ENCODE measurements at places on chromosomes 11 and 22.

DNA sequence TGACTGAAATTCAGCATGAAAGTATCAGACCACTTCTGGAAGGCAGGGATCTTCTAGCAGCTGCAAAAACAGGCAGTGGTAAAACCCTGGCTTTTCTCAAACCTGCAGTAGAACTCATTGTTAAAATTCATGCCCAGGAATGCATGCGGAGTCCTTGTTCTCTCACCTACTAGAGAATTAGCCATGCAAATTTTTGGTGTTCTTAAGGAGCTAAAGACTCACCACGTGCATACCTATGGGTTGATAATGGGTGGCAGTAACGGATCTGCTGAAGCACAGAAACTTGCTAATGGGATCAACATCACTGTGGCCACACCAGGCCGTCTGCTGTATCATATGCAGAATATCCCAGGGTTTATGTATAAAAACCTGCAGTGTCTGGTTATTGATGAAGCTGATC is 19.1 kb downstream of the ZBTB44 start:
- DNase-seq = no peak

DNA sequence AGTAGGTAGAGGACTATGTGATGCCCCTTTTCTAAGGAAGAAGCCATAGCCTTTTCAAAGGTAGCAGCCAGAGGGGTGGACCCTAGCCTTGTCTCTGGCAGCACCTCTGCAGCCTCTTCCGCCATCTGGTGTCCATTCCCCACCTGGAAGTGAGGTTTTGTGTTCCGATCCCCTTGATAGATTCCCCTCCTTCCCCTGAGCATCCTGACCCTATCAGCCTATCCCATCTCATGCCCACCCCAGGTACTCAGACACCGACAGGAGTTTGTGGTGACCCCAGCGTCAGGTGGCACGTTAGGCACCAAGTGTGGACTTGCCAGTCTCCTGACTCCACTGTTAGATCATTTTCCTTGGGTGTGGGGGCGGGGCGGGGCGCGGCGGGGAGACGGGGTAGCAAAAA is 398 bp upstream of the FAM89B start:
- DNase-seq = no peak

GRCh38 chr11:67616431-67617242 is 9.9 kb downstream of the NDUFV1 start:
- no peak for DNase-seq

DNA sequence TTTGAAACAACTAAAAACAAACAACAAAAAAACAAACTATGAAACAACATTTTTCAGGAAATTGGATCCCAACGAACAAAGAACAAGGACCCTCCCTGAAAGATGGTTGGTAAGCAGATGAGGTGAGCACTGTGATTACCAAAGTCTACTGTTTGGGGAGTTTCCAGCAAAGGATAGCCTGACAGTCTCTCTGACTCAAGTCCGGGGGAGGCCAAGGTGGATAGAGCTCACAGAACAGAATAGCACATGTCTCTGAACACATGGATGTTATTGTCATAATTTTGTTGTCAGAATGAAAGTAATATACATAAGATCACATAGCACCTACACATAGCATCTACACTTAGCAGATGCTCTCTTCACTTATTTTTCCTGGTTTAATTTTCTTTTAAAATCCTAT is 501.3 kb upstream of the TENM4 start:
- DNase-seq = no peak

- DNase-seq = peak; percentile 1
Observed at GRCh38 chr22:20606041-20606783, 98.8 kb downstream of the MED15 start.

DNA sequence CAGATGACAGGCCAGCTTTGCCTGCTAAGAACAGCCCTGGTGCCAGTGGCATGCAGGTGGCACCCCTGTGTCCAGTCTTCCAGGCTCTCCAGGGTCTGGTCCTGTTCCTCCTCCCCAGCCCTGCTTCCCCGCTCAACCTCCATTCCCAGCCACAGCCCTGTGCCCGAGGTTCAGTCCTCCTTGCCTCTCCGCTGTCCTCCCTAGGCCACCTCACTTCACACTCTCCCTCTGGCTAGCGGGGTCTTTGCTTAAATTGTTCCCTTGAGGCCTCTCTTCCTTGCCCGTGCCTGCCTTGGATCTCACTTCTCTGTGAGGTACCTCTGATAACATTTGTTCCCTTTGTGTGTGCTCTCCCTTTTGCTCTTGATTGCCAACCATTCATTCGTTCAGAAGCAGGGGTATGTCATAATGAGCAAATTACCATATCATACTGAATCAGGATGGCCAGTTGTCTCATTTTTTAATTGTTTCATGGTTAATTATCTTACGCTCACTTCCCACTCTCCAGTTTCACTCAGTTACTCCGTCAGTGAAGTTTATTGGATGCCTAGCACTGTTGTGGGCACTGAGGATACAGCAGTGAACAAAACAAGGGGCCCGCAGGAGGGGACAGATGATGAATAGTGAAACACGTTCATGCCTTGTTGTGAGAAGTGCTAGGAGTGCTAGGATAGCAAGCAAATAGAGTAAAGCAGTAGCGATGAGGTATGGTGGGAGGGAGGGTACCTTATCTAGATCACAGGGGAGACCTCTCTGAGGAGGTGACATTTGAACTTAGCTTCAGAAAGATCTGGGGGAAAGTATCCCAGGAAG is 7.4 kb downstream of the BMAL1 start:
- no peak for DNase-seq

- no peak for DNase-seq
Observed at GRCh38 chr11:34840736-34841386, 75.3 kb downstream of the APIP start.

GRCh38 chr11:10858439-10859325 is 829 bp upstream of the ZBED5 start:
- DNase-seq = no peak

DNA sequence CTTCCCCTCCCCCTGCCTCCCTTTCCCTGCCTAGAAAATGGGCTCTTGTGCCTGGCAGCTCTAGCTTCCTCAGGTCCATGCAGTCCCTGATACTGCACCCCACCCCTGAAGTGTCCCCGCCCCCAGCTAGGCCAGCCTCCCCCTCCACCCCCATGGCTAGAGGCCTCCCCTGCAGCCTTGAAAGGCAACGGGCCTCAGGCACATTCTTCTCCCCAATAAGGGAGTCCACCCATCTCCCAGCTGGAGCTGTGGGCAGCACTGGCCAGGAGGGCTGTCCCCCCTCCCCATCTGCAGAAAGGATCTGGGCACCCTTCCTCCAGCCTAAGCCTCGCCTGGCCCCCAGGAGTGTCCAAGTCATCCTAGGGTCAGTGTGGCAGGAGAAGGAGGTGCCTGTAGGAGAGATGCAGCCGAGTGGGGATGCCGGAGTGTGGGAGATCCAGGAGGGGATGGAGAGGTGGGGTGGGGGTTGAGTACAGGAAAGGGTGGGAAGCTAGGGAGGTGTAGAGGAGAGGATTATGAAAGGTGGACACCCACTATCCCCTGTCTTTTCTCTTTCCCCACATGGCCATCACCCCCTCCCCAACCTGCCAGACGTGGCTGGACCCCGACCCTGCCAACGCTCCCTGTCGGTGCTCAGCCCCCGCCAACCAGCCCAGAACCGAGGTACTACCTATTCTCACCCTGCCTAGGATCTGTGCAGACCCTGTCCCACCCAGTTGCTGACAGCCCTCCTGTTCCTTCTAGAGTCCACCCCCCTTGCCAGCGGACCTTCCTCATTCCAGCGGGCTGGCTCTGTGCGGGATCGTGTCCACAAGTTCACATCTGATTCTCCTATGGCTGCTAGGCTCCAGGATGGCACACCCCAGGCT is 9.3 kb downstream of the SMTN start:
- no peak for DNase-seq

GRCh38 chr22:17738386-17739128 is 35.7 kb downstream of the BID start:
- DNase-seq = no peak

DNA sequence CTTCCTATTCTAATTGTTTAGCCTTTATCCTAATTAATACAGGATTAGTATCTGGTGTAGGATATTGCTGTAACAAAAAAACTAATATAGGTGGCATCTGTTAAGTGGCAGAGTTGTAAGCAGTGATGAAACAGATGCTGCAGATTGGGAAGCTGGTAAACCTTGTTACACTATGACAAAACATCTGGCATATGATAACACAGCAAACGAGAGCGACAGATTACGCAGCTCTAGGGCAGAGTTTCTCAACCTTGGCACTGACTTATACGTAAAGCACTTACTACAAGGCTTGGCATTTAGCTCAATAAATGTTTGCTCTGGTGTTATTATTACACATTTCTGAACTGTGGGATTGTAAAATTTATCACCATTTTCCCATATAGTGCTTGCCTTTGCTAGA is 137.0 kb downstream of the ATG16L2 start:
- no peak for DNase-seq

DNA sequence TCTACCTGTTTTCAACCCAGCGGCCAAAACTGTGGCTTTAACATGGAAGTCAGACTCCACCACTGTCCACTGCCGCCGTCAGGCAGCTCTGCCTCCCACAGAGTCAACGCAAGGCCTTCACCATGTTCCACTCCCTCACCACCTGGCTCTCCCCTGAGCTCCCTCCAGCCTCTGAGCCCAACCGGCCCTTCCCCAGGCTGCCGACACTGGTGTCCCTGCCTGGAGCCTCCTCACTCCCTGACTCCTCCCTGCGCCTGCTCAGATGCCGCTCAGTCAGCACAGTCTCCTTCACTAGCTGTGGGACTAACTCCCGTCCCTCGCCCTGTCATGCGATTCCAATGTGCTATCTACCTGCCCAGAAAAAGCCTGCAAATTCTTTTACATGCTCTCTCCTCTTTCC is 16.3 kb downstream of the SULT4A1 start:
- no peak for DNase-seq

GRCh38 chr22:29186302-29186701 is 19.4 kb upstream of the EMID1 start:
- DNase-seq = no peak

- DNase-seq = no peak
Observed at GRCh38 chr11:128623091-128623490, 35.7 kb upstream of the ETS1 start.

- DNase-seq = no peak
Observed at GRCh38 chr11:32435511-32435941, at the start of gene WT1. Gene WT1 (minus strand): TSS chr11:32435539.

GRCh38 chr11:132101881-132102280 is 731.5 kb downstream of the NTM start:
- no peak for DNase-seq

GRCh38 chr11:131504199-131504949 is 134.0 kb downstream of the NTM start:
- DNase-seq = no peak

- no peak for DNase-seq
Observed at GRCh38 chr11:104529213-104529612, 365.3 kb upstream of the PDGFD start.

DNA sequence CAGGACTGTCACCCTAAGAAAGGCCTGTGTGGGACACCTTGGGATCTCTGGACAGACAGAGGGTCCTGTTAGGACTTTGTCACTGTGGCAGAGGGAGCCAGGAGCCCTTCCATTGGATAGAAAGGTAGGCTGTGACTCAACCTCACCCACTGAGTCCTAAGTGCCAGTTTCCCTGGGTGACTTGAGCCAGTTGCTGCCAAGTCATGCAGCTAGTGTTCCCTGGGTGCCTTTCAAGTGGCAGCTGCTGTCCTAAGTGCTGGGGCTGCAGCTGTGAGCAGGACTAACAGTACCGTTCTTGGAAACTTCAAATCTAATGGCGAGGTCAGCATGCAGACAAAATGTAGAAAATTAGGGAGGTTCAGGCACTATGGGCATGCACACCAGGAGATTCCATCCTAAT is 393.7 kb downstream of the TMEM135 start:
- DNase-seq = no peak

- DNase-seq = no peak
Observed at GRCh38 chr11:82698576-82699352, 34.9 kb downstream of the FAM181B start.

GRCh38 chr22:34356481-34356880 is 436.2 kb upstream of the LARGE1 start:
- no peak for DNase-seq

- DNase-seq = no peak
Observed at GRCh38 chr22:35308480-35309021, 8.9 kb downstream of the TOM1 start.

DNA sequence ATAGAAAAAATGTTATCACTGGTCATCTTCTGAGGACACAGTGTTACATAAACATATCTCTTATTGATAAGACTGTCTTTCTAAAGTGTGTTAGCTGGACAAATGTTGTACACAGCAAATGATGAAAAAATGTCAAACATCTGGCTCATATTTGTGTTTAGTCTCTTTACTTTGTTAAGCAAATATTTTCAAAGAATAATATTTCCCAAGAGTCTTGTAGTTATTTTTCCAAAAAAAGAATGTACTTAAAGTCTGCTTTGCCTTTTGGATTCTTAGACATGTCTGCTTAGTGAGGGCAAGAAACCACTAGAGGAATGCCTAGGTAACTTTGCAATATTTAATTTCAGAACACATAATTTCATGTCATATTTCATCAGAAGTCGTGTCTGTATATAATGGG is 23.9 kb upstream of the CCDC179 start:
- no peak for DNase-seq

DNA sequence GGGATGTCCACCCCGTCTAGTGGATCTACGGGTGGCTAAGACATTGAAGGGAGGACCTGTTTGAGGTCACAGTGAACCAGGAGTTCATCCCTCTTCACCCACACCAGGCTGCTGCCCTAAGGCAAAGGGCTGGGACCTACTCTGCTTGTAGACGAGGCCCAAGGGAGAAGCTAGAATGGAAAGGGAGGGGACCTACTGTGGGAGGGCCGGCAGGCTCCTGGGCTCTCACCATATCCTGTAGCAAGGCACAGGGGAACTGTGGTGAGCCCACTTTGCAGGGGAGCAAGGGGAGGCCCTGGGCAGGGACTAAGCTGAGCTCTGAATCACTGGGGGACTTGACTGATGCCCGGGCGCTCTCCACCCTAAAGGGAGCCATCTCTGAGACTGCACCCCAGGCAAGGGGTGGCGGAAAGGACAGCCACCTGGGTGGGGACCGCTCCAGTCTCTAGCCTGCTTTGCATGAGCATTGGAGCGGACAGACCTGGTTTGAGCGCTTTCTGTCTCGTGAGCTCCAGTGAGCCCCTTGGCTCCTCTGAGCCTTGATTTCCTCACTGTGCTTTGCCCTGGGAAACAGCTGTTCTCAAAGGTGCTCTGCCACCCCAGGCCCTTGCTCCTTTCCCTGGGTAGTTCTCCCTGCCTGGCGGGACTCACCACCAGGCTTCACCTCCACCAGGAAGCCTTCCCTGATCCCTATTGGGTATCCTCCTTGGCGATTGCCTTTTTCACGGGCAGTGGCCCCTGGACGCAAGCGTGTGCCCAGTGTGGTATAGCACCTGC is 24.2 kb downstream of the PARVG start:
- no peak for DNase-seq

- no peak for DNase-seq
Observed at GRCh38 chr22:39501644-39502108, 414 bp upstream of the MIEF1 start.
